ENCODE measurements at places on chromosomes 7 and 10.

DNA sequence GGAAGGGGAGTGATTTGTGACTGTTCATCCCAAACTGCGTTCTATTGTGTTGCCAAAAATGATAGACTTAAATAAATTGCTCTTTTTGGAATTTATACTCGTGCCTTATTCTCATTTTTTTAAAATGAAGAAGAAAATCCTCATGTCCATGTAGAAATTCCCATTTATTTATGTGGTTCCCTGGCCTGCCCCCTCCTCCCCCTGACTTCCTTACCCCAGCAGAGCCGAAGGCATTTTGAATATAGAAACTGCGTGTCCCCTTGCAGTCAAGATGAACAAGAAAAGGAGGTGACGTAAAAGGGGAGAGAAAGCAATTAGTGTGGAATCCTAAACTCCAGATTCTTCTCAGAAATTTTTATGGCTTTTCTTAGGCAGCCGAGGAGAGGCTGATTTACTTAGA lies 126.1 kb downstream of the FAM204A start:
- DNase-seq, result no peak

DNA sequence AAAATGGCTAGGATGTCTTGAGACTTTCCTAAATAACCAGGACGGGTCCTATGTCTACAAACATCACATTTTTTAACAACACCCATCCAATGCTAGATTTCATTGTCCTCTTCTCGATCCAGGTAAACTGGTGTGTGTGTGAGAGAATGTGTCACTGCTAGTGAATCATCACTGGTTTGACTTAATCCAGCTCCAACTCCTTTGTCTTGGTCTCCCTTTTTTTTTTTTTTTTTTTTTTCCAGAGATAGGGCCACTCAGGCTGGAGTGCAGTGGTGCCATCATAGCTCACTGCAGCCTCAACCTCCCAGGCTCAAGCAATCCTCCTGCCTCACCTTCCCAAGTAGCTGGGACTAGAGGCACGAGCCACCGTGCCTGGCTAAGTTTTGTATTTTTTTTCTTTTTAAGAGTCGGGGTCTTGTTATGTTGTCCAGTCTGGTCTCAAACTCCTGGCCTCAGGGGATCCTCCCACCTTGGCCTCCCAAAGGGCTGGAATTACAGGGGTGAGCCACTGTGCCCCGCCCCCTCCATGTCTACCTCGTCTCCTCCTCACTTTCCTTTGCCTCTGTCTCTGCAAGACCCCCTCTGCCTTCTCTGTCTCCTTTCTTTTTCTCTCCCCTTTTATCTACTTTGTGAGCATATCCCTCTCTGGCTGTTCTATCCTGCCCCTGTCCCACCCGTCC lies 2.2 kb upstream of the UFSP1 start:
- DNase-seq, result no peak

DNA sequence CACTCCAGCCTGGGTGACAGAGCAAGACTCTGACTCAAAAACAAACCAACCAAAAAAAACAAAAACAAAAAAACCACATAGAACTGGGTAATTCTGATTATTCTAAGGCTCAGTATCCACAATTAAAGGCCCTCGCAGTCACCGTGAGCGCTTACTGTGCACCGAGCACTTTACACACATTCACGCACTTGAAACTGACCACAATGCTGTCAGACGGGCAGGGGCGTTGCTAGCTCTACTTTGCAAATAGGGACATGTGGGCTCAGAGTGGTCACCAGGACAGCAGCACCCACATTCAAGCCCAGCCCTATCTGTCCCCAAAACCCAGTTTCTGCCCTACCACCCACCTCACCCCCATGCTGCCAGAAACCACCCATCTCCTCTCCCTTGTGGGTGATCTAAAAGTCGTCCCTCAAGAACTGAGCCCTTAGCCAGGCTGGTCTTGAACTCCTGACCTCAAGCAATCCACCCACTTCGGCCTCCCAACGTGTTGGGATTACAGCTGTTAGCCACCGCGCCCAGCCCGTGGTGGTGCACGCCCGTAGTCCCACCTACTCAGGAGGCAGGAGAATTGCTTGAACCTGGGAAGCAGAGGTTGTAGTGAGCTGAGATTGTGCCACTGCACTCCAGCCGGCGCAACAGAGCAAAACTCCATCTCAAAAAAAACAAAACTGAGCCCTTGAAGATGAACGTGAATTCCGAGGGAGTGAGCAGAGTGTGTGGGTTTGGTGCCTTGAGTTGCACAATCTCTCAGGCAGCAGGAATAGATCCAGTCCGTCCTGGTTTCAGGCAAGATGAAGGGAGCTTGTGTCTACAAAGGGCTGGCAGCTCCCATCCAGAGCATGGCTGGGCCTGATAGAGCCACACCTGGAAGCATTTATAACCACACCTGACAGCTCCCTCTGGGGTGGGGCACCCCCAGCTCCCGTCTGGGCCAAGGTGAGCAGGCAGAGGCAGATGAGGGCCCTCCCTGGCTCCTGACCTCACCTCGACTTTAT lies 5.4 kb upstream of the HSPB1 start:
- DNase-seq, result peak; percentile 52

DNA sequence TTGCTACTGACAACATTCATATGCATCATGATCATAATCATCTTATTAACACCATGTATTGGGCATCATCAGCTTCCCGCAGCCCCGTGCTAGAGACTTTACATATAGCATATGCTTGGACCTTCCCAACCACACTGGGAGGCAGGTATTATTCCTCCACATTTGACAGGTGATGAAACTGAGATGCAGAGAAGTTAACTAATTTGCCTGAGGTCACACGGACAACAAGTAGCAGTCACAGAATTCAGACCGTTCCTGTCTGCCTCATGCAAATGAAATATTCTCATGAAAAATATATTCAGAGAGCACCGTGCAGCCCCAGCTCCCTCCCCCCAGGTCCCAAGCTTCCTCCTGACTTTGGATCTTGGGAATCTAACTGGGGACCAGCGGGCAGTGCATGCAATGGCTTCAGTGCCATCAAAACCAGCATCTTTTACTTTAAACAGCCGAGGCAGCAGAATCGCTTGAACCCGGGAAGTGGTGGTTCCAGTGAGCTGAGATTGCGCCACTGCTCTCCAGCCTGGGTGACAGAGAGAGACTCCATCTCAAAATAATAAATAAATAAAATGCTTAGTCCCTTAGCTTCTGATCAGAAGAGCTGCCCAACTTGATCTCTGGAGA lies 112.2 kb upstream of the GPR26 start:
- DNase-seq, result no peak

DNA sequence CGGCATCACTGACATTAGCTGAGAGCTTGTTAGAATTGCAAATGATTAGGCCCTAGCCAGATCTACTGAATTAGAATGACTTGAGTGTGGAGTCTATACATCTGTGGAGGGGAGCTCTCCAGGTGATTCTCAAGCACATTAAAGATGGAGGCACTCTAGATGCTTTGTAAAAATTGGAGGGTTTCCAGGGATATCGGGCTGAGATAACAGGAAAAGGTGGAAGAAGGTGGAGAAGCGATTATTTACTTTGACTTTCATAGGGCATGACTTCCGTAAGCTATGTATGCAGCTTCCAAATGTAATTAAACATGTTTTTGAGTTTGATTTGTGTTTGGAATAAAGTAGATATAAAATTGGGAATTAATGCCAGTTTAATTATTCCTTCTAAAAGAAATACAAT lies 235.0 kb upstream of the PTN start:
- no peak for DNase-seq

- no peak for DNase-seq
Measured at GRCh38 chr7:67463316-67463715, 466.7 kb downstream of the TYW1 start.

DNA sequence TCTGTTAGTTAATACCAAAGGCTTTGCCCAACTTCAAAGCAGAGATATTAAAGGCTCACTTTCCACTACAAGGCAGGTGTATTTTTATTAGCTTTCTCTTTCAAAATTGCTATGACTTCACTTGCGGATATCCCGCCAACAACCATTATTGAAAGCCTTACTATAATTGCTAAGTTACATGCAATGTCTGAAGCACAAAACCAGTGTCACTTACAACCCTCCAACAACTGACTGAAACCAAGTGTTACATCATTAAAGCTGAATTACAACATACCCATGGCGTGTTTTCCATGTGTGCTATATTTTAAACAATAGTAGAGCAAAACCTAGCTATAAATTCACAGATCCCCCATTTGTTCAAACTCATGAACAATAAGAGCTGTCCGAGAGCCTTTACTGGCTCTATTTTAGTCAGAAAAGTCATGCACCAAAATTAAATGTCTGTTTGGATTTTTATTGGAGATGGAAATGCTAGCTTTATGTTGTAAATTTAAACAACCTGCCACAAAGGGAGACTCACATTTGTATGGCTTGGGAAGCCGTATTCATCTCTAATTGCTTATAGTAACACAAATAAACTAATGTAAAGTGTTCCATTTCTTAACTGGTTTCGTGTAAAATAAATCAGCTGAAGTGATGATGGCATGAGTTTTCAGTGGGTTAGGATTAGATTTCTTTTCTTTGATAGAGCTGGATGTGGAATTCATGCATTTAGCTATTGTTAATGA lies 227.1 kb downstream of the AGMO start:
- DNase-seq, result no peak

DNA sequence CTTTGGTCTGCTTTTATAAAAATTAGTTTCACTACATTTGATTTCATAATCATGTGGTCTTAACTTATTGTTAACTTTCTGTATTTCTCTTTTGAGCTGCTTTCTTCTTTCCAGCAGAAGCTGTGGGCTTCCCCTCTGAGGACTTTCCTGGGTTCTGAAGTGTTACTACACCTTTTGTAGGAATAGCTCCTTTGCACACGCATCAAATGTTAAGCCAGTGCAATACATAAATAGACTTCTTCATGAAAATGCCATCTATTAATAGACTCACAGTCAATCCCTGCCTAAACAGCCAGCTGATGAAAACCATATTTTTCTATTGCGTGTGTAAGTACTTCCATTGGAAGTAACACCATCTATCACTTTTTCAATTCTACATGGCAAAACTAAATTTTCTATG lies 1.5 kb downstream of the ABCB4 start:
- DNase-seq, result no peak

DNA sequence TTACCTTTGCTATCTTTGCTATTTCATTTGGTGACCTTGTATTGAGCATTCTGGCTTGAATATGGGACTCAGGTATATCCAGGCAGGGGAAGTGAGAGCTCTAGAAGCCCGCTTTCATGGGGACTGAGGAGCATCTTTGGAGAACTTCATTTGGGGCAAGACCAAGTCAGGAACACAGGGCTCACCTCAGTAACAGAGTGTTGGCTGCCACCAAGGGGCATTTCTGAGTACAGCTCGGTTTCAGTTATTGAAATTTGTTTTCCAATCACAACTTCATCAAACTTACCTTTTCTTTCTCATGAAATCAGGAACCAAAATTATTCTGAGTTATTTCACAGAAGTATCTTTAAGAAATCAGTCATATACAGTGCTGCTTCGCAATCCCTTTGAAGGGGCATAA lies 337.2 kb downstream of the C7orf25 start:
- DNase-seq, result peak; percentile 2

DNA sequence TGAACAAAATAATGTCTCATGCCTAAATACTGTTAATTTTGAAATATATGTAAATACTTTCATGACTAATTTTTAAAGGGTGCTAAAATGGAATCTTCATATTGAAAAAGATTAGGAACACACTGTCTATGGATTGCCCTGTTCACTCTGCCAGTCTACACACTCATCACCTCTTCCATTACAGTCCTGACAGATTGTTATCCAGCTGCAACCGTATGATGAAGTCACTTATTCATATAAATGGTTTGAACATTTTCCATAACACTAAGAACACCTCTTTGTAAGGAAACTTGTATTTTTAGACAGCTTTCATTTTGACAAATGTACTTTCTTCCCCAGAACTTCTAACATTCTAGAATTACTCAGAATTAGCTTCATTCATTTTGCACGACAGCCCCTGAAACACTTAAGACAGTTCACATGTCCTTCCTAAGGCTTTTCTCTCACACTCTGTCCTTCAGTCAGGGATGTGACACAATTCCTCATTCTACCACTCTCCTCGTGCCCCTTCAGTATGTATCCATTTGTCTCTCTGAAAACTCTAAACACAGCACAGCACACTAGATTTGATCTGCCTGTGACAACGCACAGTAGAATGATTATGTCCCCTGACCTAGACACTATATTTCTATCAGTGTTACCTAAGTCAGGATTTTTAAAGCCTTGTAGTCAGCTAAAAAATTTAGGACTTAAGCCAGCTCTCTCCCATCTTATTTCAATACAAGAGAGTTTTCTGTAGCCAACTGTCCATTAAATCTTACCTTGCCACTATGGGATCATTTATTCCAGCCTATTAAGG lies 71.9 kb downstream of the ORC5 start:
- DNase-seq, result no peak

DNA sequence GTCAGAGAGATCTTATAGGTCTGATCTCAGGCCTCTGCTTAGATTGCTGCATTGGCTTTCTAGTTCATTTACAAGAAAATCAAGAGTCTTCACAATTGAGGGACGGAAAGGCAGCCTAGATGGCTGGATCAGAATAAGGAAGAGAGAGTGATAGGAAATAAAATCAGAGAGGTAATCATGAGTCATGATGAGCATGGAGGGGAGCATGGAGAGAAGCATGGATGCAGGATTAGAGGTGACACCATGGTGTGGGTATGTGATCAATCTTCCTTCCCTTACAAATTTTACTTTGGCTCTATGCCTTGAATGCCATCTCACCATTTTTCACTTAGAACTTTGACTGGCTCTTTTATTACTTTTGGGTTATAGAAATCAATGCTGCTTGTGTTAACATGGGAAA lies 1.4 kb downstream of the BCCIP start:
- DNase-seq, result no peak

DNA sequence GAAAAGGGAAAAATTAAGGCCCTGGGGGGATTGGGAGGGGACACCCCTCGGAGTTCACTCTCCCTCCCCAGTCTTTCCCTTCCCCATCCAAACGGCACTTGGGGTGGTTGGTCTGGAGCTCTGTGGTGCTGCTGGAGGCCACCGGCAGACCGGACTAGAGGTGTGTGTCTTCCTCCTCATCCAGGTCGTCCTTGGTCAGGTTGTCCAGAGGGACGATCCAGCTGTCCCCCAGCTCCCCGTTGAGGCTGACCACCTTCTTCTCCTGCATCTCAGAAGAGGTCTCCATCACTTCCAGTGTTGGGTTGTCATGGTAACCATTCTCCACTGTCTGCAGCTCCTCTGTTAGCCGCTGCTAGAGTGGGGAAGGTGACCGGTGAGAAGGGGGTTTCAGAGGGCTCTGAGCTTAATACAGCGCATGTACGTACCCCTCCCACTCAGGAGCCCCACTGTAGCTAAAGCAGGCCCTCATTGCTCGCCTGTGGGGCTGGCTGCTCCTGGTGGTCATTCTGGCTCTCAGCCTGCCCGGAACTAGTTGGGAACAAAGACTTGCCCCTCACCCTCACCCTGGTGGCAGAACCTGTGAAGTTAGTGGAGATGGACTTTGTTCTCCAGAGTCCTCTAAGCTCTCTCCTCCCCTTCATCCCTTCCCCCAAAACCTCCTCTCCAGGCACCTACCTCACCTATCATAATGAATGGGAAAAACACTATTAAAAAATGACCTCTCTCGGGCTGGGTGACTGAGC lies 52.1 kb downstream of the PODXL start:
- no peak for DNase-seq

GRCh38 chr7:45665172-45665571 lies 91.0 kb downstream of the ADCY1 start:
- no peak for DNase-seq

GRCh38 chr10:3424111-3424851 lies 251.7 kb upstream of the PITRM1 start:
- no peak for DNase-seq

Data from head of caudate nucleus (tissue), 42 donors.